Fibroblast of the aortic adventitia (primary cell): ENCODE measurements at places on chromosomes 6 and 20. TPM values are rescaled to one million over a fixed set of nuclear protein-coding genes. Genes with fewer than 3 reads are reported as not detected.

- no peak for DNase-seq
Observed at GRCh38 chr20:50536333-50536732, 26.1 kb downstream of the PTPN1 start.

GRCh38 chr6:34022250-34022872 is 123.5 kb downstream of the GRM4 start:
- no peak for DNase-seq

KCNK17 gene
- not detected in 2 replicates for total RNA-seq

PAX1 gene
- not detected in 2 replicates for total RNA-seq

OR12D3 gene
- not detected in 2 replicates for total RNA-seq

DNA sequence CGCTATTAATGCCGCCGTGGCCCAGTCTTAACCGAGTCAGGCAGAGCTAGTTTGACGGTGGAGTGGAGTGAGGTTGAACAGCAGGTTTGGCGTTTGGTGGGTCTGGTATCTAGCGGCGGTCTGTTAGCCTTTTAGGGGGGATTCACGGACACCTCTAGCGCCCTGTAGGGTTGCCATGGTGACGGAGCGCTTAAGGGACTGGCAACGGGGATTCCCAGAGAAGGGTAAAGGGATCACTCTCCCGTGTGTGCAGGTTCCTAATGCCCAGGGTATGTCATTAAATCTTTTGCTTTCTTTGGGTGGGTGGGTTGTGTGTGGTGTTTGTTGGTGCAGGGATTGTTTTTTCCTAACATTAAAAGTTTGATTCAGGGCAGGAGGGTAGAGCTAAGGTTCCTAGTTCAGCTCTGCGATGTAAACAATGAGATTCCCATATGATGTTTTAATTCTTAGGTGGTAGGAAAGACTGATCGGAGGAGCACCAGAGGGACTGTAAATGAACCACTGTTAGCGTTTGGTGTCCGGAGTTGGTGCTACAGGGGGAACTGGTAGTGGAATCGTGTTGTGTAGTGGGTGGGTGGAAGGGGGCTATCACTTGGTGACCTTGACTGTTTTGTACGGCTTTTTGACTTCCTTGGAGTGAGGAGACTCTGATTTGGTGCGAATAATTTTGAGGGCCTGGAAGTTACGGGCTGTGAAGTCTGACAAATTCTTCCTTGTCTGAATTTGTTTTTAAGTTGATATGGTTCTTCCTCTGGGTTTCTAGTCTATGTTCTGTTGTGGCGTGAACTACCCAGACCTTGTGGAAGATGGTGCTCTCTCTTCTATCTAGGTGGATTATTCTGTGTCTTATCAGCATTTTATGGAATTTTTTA is 5.0 kb downstream of the BRD2 start:
- peak; percentile 45 for DNase-seq

DNA sequence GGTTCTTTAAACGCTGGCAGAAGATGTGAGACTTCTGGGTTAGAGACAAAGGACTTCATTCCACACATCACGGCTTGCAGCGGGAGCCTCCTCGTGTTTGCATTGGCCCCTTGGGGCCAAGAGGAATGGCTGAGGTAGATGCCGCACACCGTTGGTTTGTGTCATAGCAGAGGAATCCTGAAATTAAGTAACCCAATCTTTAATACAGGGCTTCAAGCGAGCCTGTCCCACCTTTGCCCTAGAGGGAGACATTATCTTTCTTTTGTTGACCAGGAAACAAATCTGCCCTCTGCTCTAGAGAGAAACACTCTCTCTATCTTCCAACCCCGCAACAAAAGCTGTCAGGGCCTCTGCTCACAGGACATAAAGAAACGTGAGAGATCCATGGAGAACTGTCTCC is 277.5 kb upstream of the ZFP64 start:
- no peak for DNase-seq

CRYBG1 gene
- 19.3 and 105 TPM in 2 replicates for total RNA-seq

- DNase-seq: peak; percentile 64
Observed at GRCh38 chr6:119533603-119534279, 184.2 kb upstream of the MAN1A1 start.

SSTR4 gene
- total RNA-seq: not detected in 2 replicates

- DNase-seq: no peak
Observed at GRCh38 chr6:156508923-156509322, 268.3 kb upstream of the ARID1B start.

PGM3 gene
- 30.9 and 87.8 TPM in 2 replicates for total RNA-seq

WFDC10B gene
- not detected in 2 replicates for total RNA-seq

DNA sequence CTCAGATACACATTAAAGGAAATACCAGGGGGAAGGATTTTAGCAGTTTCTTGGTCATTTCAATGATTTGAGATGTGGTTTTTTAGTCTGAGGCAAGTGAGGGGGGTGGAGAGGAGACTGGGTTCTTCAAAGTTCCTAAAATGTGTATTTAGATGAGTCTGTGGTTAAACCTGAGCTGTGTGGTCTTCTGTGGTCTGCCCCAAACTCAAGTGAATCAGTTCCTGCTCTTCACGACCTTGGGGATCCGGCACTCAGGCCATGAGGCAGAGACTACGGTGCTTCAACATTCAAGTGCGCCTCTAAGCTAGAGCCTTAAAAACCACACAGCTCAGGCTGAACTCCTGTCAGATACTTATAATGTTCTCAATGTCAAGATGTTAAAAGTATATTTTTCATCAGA is 406.7 kb downstream of the LMBRD1 start:
- DNase-seq: no peak

DNA sequence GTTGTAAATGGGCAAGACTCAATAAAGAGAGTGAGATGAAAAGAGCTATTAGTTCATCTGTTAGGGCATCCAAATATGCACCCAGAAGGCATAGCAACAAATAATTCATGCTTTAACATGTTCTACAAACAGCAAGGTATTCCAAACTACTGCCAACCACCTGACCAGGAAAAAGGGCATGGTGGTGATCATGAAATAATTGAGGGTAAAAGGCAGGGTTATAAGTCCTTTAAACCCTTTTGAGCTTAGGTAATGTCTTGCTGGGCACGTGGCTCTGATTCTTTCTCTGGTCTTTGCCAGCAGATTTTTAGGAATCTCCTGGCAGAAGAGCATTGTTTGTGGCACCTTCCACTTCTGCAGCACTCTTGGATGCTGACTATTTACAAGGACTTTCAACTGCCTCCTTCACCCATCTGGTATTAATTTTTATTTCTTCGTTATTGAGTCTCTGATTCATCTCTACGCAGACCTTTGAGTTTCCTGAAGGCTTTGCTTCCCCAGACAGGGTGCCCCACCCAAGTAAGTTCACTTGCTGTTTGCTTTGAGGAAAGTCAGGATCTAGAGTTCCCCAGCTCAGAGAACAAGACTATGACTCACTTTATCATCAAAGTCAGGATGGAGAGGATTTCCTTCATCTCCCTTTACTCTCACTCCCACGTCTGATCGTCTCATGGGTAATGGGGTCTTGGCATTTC is 83.4 kb upstream of the NEDD9 start:
- DNase-seq: peak; percentile 96

LAMP5 gene
- 0.18 TPM in 1 of 2 replicates, not detected in the other for total RNA-seq

- peak; percentile 9 for DNase-seq
Observed at GRCh38 chr6:95364016-95364604, 213.2 kb upstream of the MANEA start.

ACTL10 gene
- 2.2 and 2.5 TPM in 2 replicates for total RNA-seq
